ENCODE measurements at places on chromosomes 12 and 14.
A peak's percentile ranks its signal among the peaks of the same experiment; 100 is the strongest.

GRCh38 chr14:21748869-21749303, 75.3 kb upstream of the OR4E1 start:
- peak; percentile 58 for DNase-seq

DNA sequence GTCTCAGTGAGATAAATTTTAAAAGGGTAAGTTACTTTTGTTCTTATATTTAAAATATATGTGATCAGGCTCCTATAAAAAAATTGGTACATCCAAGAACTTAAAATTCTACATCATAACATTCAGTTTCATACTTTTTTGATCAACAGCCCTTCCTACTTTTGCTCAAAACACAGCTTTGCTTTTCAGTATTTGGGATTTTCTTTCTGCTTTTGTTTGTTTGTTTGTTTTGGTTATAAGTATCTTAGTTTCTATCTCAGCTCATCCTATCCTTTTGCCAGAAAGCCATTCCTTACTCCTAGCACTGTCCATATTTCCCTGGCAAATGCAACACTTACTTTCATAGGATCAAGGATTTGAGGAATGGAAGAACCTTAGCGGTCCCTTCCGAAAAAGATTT, 4.7 kb upstream of the PCED1B start:
- no peak for DNase-seq

DNA sequence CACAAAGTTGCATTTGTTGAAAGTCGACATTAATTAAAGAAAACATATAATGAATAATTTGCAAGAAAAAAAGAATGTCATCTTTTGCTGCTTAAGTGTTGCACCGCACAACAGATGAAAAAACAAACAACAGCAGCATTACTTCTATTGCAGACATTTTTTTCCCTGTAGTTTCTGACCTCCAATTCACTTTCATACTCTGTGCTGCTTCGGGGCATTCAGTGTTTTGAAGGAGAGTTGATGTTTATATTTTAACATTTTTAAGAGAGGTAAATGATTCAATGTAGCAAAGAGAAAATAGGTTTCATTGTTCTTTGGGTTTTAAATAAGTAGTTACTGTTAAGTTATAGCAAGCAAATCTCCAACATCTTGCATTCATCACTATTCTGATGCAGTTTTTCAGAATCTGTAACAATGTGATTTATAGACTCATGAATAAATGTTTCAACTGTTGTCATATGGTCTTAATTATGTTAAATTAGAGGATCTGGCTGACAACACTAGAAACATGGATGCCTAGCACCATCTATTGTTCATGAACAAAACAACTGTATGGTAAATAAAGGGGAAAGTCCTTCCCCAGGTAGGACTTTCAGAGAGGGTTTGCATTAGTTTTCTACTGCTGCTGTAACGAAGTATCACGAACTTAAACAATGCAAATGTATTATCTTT, 168.1 kb downstream of the BCAT1 start:
- no peak for DNase-seq

DNA sequence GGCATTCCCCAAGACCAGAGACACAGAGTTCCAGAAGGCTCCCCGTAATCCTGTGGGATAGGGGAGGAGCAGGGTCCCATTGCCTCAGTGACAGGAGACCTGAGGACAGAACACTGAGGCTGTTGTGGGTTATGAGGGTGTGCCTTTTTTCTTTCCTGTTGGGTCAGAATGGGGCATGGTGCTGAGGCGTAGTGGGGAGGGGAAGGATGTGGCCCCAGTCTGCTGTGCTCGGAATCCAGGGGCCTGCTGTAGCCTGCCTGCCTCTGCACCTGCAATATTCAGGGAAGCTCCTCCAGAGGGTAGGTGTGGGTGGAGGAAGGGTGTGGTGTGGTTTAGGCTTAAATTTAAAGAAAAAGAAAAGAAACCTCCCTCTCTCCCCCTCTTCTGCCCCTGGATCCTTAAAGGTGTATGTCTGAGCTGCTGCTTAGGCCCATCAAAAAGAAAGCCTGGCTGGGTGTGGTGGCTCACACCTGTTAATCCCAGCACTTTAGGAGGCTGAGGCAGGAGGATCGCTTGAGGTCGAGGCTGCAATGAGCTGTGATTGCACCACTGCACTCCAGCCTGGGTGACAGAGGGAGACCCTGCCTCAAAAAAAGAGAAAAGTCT, 18.7 kb downstream of the PLEKHG3 start:
- DNase-seq: peak; percentile 27

DNA sequence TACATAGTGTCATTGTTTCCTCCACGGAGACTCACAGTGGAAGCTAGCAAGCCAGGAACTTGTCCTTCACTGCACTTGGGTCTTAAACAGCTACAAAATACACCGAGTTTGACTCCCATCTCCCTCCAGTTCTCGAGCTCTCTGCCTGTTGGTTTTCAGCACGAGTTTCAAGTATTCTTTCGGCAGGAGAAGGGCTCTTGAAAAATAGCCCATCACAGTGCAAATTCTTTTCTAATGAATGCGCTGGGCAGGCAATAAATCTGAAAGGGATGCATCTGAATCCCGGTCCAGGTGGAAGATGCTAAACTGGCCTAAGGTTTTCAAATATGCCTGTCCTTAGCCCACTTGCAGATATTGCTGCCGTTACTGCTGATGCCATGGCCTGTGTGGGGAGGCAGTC, 173.9 kb downstream of the CACNA1C start:
- no peak for DNase-seq

DNA sequence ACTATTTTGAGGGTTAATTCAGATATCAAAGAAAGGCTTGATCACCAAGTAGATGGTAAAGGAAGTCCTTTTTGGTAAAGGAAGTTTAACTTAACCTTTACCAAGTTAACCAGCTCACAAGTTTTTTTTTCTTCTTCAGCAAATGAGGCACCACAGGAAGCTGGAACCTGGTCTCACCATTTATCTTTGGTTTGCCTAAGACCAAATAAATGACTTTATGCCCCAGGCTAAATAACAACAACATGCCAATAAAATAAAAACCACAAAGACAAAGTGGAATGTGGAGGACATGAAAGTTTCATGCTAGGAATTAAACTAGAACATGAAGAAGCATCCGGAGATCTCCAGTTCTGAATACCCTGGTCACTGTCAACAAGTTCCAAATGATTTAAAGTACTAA, 116.8 kb upstream of the PRICKLE1 start:
- no peak for DNase-seq

GRCh38 chr14:26984311-26985177, 386.7 kb upstream of the NOVA1 start:
- no peak for DNase-seq

All from CD4-positive, alpha-beta T cell treated with Interleukin-1 beta for 1 hour (primary cell).